ENCODE measurements at places on chromosomes 5 and 9. TPM values are rescaled to one million over a fixed set of nuclear protein-coding genes. Genes with fewer than 3 reads are reported as not detected.

- DNase-seq = no peak
Observed at GRCh38 chr9:124454296-124454695, 4.0 kb downstream of the ADGRD2 start.

DNA sequence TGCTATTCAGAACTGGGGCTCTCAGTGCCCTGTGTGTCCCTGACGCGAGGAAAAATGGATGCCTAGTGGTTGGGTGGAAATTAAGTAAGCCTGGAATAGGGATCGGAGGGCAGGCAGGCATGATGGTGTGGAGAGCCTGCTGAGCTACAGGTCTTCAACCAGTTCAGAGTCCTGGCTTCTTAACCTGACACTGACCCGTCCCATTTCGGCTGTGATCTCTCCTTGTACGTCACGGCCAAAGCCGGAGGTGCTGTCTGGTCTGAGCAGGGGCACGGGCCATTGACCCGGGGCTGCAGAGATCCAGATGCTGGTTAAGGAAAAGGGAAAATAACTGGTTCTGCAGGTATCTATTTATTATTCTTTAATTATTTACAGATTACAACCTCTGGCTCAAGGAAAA lies 27.9 kb downstream of the RHOBTB3 start:
- no peak for DNase-seq

GRCh38 chr5:57595523-57595991 lies 112.9 kb upstream of the ACTBL2 start:
- DNase-seq = no peak

Gene SPATA31A5
- total RNA-seq = not detected
